ENCODE measurements at places on chromosomes 3 and 15. TPM values are rescaled to one million over a fixed set of nuclear protein-coding genes. Genes with fewer than 3 reads are reported as not detected.

The DAPK2 gene
- 7.0 TPM for total RNA-seq

The CLEC3B gene
- 33.4 TPM for total RNA-seq

The DNASE1L3 gene
- 1.5 TPM for total RNA-seq

The RAB6B gene
- total RNA-seq = 0.37 TPM

The RAD51 gene
- 4.0 TPM for total RNA-seq

The VGLL3 gene
- total RNA-seq = 52.6 TPM

The ZNF80 gene
- not detected for total RNA-seq

The CLASP2 gene
- total RNA-seq = 43.0 TPM

The CCDC54 gene
- total RNA-seq = not detected

The SAMMSON gene
- not detected for total RNA-seq

The BUB1B gene
- 40.1 TPM for total RNA-seq

The GPR62 gene
- 0.20 TPM for total RNA-seq

The HYAL1 gene
- total RNA-seq = 3.7 TPM

The TNNC1 gene
- total RNA-seq = not detected

The RYR3 gene
- total RNA-seq = under 0.01 TPM

The COX5A gene
- 55.5 TPM for total RNA-seq

The CFAP100 gene
- not detected for total RNA-seq

Data from subcutaneous preadipocyte (primary cell).